ENCODE measurements at places on chromosomes 12 and 14.

- no peak for DNase-seq
Measured at GRCh38 chr12:113625499-113625898, 153.8 kb upstream of the LHX5 start.

GRCh38 chr12:1995205-1995896 is 8.9 kb downstream of the DCP1B start:
- DNase-seq: no peak

- DNase-seq: no peak
Measured at GRCh38 chr14:104092931-104093365, 7.4 kb downstream of the ASPG start.

GRCh38 chr14:103110681-103111231 is 12.5 kb upstream of the TNFAIP2 start:
- DNase-seq: no peak

DNA sequence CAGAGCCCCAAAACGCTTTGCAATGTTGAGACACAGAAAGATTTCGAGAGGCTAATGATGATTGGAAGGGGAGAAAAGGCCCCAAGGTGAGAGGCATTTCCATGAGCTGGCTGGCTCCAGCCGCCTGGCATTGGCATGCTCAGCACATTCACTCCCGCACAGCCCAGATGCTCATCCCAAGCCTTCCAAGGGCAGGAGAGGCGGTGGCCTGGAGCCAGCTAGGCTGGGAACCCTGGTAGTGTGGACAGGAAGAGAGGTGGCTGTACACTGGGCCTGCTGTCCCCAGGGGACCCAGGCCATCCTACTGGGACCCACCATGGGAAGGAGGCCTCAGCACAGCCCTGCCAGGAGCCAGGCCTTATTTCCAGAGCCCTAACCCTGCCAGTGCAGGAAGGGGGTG is 72.2 kb downstream of the SPTB start:
- DNase-seq: no peak

- DNase-seq: no peak
Measured at GRCh38 chr12:114141921-114142564, 175.9 kb upstream of the RBM19 start.

- DNase-seq: no peak
Measured at GRCh38 chr12:119230807-119231206, 52.1 kb downstream of the HSPB8 start.

- DNase-seq: no peak
Measured at GRCh38 chr14:100495917-100496316, 91.3 kb downstream of the BEGAIN start.

All from activated effector memory CD4-positive, alpha-beta T cell treated with anti-CD3 and anti-CD28 coated beads, Interleukin-2, amount 50 U/mL, for 16 hours (primary cell).